ENCODE measurements at places on chromosomes 5 and 9.

DNA sequence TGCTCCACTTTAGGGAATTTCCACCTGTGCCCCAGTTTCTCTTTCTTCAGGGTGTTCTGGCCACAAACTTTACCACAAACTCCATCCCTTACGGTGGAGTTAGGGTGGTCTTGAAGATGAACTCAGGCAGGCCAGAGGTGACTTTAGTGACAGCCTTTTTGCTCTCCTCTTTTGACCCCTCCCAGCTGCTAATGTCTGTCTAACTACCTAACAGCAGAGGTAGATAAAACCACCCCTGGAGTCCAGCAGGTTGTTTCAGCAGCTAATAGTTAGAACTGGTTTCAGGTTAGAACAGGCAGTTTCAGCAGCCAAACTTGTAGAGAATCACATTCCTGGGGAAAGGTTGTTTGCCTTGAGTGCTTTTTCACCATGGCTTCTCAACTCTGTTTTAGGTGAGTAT lies 971.3 kb upstream of the CDH18 start:
- DNase-seq = no peak

- no peak for DNase-seq
Observed at GRCh38 chr5:67292201-67292940, 95.8 kb upstream of the CD180 start.

GRCh38 chr9:110746211-110746930 lies 77.8 kb downstream of the MUSK start:
- DNase-seq = no peak

DNA sequence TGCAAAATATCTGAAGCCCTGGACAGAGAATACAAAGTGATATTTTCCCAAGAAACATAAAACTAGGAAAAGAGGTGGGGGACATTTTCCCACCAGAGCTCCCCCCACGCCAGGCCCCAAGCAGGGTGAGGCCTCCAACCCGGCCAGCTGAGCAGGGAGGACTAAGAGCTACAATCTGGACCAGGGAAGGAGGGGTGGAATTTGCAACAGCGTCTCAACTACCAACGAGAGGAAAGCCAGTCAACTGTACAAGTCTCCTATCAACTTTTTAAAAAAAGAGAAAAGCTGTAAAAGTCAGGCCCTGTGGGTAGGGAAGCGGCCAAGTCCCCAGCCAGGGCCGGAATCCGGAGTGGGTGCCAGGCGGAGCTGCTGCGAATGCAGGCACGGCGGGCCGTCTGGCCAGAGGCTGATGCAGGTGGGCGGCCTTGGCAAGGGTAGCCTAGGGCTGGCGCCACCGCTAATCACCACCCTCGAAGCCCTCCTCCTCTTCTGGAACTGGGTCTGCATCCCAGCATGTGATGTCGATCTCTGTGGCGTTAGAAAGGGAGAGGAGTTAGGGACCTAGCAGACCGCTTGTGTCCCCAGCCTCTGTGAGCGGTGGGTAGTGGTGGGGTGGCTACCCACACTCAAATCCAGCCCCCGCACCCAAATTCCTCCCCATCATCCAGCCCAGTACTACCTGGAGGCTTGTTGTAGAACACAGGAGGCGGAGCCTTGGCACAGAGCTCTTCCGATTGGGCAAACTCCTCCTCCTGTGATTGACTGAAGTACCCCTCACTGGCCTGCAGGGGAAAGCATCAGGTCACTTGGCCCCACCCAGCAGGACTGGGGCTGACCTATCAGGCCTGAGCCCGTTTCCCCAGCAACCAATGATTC lies 10.6 kb downstream of the PRR7 start:
- peak; percentile 56 for DNase-seq

DNA sequence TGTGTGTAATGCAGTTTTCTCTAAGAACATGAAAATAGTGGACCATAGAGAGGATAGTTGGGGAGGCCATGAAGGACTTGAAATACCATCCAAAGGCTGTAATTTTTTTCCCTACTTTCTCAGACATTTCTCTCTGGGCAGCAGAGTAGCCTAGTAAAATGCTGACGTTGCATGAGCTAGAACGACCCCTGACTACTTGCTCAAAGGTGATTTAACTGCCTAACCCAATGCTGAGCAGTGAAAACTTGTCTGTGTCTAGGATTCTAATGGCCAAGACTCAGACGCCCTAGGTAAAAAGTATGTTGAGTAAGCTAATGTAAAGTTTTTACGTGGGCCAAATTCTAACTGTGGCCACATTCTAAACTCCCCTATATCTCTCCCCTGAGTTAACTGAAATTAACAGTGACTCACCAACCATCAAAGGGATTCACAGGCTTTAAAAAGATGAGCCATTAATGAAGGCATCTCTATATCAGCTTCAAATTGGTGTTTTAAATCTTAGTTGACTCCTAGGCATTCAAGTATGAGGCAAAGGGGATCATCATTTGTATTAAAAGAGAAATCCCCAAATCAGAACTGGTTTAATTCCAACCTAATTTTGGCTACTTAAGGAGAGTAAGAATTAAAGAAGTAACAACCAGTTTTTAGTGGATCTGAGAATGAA lies 121.0 kb upstream of the GAS1 start:
- no peak for DNase-seq

DNA sequence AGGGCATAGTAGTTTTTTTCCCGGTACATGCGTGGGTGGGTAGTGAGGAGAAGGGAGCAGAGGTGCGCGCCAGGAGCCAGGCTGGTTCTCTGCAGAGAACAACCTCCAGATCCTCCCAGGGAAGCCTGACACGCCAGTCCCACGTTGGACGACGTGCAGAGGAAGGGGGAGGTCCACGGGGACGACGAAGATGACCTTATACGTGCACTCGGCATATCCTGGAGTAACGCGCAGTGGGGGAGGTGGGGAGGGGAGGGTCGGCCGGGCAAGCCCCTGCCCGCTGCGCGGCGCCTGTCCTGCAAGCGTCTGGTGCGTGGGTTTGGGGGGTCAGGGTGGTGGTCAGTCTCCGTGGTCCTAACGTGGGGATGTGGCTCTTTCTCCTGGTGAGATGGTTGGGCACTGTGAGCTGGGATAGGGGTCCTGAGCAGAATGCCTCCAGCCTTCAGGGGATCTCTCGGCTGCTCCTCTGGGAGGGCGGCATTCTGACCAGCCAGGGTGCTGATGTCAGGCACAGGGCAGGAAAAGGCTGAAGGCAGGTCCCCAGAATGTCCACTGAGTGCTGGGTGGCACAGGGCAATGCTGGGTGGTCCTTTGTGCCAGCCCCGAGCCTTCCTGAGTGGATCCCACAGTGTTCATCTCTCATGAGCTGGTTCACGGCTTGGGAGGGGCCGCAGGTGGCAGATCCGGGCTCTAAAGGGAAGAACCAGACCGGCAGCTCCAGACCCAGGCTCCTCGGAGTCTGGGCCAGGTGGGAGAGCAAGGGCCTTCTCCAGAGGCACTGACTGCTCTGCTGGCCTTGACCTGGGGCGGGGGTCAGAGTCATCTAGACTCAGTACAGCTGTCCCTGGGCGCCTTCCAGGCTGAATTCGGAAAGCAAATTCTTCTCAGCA lies 10.5 kb upstream of the SCGB3A1 start:
- no peak for DNase-seq

DNA sequence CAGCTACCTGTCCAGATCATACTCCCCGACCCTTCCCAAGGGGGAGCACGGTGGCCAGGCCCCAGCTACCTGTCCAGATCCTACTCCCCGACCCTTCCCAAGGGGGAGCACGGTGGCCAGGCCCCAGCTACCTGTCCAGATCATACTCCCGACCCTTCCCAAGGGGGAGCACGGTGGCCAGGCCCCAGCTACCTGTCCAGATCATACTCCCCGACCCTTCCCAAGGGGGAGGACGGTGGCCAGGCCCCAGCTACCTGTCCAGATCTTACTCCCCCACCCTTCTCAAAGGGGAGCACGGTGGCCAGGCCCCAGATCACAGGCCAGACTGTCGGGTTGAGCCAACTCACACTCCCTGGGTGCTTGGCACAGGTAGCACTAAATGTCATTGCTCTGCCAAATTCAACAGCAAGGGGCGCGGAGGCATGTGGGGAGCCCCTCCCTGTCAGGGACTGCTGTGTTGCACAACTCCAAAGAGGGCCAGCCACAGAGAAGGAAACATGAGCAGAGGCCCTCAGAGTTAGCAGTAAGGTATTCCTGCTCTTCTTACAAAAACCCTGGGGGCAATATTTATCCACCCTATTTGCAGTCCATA lies 136.9 kb downstream of the OLFM1 start:
- DNase-seq = no peak

DNA sequence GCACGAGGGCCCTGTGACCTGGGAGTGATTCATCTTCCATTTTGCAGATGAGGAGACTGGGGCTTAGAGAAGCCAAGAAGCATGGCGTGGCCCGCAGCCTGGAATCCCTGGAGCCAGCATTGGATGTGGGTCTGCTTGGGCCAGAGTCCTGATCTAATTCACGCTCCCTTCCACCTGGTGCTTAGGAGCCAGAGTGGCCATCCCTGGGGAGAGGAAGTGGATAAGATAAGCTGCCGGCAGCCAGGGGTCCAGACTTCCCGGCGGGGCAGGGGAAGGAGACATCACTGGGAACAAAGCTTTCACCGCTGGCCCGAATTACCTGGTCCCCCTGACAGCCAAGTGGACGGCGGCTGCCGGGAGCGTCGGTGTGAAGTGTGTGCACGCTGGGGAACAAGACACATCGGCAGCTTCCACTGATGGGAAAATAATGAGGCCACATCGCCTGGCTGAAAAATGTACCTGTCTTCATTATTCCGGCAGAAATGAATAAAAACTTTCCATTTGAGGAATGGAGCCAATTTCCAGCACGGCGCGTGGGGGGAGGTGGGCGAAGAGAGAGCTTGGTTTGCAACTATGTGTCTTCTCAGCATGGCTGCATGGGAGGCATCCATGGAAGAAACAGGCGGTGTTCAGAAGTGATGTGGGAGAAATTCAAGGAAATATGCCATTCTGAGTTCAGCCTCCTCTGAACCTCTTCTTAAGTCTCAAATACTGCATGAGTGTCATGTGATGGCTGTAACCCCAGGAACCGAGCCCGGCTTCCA lies 78.5 kb downstream of the OLFM1 start:
- DNase-seq = no peak

GRCh38 chr5:141359790-141360426 lies at the start of gene PCDHGB2:
Gene PCDHGB2, plus strand, starts transcription at chr5:141359994. Its CDS starts 142 bp downstream, at chr5:141360136.
- DNase-seq = no peak

DNA sequence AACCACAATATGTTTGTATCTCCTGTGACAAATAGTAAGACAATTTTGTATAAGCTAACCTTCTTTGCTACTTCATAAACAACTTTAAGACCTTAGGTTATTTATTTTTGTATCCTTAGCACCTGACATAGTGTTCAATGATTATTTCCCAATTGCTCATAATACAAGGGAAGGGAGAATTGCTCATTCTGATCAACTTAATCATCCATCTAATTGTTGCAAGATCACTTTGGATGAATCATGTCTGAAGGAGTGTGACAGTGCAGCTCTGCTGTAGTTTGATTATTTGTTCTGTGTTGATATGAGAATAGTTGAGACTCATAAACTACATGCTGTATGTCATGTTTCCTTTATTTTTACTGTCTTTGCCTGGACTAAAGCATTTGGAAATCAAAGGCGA lies 721.3 kb upstream of the SEMA6A start:
- no peak for DNase-seq

DNA sequence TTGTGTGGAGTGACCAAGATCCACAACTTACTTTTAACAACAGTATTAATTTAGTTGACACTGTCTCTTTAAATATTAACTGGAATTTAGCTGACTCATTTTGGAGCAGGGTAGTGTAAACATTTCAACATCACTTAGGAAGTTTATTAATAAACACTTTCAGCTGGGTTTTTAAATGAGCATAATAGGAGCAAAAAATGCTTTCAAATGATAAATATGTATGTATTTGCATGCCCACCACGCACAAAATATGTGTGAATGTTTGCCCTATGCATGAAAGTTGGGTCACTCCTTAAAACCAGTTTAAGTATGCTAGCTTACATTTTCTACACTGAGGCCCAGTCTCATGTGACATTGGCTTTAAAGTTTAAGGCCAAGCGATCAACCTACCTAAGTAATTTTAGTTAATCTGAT lies 2.9 kb downstream of the ZFAND5 start:
- DNase-seq = no peak

- no peak for DNase-seq
Observed at GRCh38 chr9:133205996-133206931, 2.8 kb downstream of the OBP2B start.

- DNase-seq = no peak
Observed at GRCh38 chr5:130624805-130625204, 540.3 kb downstream of the HINT1 start.

DNA sequence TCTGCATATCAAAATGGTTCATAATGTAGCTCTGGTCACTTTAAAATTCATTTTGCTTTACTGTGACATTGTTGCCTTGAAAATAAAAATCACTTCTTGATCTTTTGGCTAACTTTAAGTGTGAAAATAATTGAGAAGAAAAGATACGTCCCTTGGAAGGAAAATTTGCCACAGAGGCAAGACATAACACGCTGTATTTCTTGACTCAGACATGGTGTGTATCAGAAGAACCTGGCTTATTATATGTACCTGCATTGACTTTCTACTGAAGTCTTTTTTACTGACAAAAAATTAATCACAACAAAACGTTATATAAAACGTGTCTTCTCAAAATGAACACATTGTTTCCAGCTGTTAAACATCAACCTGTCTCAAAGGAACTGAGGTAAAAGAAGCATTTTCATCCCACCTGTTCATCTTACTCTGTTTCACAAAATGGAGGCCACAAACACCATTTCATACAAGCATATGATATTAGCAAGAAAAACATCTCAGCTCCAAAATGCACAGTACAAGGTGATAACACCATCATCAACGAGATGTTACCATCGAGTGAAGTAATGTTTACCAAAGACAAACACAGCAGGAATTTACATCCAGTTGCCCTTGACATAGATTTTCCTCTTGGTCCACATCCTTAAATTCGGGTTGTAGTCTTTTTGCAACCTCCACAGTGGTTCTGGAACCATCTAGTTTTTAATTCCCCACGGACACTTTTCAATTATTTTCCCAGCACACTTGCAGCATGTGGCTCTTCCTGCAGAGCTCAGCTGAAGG lies 179.9 kb downstream of the GLIS3 start:
- no peak for DNase-seq

GRCh38 chr9:115413766-115414382 lies 295.9 kb upstream of the TNC start:
- no peak for DNase-seq

DNA sequence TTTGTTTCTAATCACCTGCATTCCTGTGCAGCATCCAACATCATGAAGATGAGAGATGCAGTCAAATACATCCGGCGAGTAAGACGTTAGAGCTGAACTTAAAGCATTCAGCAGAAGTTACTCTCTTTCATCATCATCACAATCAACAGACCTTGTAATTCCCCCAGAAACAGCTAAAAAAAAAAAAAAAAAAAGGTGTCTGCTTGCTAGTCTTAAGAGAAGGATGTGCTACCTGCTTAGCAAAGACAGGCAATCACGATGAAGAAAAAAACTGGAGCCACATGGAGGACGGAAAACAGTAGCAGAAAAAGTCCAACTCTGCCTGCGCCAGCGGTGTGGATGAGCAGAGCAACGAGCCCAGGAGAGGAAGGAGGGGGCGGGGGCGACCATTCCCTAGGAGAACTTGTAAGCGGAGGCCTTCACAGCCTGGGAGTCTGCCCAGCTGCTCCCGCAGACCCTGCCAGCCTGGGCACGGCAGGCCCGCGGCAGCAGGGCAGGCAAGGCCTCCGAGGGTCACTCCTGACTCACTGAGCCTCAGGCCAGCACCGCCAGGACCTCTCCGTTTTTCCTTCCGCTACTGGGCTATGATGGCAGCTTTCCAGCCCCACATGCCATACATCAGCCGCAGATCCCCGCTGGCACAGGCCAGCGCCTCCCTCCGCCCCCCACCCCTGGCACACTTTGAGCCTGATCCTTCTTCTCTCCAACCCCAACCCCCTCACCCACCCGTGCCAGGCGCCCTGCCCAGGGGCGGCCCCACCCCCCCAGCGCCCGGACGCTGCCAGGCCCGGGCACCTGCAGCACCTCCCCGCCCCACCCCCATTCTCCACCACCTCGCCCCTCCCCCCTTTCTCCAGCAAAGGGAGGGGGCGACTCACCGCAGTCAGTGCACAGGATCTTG lies 1.4 kb downstream of the NRG2 start:
- no peak for DNase-seq

All from NCI-H1436 treated with DMSO at 0.1 percent for 48 hours (cell line).